ENCODE measurements at places on chromosomes 16 and 17.

DNA sequence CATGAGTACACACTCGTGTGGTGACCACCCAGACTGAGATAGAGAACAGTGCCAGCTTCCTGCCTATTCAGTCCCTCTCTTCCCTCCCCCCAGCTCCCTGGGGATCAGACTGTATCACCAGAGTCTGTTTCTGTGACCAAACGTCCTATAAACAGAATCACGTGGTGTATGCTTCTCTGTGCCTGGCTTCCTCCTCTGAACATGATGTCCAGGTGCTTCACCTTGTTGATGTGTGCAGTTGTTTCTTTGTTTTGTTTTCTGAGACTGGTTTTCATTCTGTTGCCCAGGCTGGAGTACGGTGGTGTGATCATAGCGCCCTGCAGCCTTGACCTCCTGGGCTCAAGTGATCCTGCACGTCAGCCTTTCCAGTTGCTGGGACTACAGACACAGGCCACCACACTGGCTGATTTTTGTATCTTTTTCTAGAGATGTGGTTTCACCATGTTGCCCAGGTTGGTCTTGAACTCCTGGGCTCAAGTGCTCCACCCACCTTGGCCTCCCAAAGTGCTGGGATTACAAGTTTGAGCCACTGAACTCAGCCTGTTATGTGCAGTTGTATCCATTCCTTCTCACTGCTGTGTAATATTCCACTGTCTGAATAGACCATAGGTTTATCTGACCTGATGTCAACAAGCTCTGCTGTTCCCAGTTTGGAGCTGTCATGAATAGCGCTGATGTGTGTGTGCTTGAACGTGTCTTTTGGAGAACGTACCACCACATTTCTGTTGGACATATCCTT is 28.9 kb upstream of the PRM1 start:
- DNase-seq: no peak

DNA sequence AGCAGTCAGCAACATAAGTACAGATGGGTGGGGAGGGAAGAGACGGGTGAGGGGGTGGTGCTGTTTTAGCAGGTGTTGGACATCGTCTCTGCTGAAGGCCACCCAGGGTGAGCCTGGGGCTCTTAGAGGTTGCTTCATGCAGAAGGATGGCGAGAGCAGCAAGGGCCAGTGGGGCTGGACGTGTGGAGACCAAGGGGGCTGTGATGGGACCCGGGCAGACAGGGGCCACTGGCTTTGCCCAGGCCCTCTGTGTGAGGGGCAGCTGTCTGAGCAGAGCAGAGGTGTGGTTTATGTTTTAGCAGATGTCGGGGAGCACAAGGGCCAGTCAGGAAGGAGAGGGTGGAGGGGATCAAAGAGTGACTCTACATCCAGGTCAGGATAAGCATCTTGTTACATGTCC is 4.8 kb downstream of the NARF start:
- DNase-seq: no peak

DNA sequence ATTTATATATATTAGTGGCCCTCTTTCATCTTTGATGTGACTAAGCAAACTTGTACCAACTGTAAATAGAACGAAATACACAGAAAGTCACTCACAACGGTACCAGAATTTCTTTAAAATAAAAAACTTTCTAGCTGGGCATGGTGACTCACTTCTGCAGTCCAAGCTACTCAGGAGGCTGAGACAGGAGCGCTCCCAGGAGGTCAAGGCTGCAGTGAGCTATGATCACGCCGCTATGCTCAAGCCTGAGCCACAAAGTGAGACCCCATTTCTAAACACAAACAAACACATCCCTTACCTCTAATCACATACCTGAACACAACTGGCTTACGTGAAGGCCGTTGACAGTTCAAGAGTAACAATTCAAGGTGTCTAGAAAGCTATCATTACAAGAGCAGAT is 29.7 kb downstream of the STAT5B start:
- DNase-seq: no peak

DNA sequence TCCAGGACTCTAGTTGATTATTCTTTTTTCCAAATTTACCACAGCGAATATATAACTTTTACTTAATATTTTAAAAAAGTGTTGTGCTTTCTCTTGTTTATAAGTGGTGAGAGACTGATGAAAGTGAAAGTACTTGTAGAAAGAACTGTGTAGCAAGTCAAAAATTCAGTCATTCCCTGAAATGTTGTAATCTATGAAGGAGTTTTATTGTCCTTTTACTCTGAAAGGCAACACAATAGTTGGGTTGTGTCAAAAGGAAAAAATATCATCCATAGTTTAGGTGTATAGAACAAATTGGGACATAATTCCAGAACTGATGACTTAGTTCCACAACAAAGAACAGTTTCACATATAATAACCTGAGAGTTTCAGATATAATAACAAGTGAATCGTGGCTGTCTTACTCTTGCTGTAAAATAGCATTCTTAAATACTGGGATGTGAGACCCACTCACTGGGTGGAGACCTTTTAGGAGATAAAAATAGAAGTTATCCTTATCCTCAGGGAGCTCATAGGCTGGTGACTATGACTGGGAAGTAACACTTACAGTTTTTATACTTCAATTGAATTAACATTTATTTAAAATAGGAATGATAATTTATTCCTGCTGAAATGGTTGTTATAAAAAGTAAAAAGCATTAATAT is 20.6 kb downstream of the CYB5B start:
- DNase-seq: no peak

DNA sequence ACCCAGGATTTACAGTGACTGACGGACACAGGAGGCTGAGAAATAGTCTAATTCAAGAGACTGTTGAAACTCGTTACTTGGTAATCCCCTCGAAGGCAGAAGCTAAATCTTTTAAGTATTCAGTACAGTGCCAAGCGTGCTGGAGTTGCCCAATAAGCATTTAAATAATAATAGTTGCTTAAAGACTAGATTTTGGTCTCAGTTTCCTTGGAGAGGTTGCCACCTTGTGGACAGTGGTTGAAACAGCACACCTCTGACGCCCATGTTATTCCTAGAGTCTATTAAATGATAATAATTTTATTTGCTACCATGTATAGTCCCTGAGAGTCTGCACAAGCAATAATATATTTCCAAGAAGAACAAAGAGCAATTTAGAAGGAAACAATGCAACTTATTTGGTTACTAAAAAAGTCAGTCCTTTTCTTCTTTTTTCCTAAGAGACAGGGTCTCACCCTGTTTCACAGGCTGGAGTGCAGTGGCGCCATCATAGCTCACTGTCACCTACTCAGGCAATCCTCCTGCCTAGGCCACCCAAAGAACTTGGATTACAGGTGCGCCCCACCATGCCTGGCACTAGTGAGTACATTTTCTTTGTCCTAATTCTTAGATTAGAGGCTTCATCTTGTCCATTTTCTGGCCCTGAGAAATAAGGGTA is 138.0 kb upstream of the NUDT7 start:
- DNase-seq: peak; percentile 56

DNA sequence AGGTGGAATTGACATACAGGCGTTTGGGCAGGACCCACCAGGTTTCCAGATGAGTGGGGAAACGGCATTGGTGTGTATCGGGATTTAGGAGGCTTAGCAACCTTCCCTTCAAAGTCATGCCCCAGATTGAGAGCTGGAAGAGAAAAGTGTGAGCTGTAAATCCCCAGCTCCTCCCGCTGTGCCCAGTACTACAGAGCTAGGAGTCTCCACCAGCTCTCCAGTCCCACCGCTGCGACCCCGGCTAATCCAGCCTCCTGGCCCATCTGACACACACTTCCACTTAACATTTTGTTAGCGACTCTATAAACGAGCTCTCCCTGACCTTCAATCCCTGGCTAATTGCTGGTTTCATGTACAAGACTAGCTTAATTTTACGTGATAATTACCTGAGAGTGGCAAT is 29.9 kb upstream of the LHX1 start:
- DNase-seq: no peak

GRCh38 chr16:71389330-71389729 is 30.8 kb downstream of the CALB2 start:
- no peak for DNase-seq

DNA sequence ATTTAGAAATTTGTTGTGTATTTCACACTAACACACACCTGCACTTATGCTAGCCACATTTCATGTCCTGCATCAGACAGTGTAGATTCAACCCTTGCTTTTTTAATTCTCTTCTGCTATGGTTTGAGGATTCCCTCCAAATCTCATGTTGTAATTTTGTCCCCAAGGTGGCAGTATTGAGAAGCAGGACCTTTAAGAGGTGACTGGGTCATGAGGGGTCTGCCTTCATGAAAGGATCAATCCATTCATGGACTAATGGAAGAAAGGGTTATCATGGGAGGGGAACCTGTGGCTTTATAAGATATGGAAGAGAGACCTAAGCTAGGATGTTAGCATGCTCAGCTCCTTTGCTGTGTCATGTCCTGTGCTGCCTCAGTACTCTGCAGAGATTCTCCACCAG is 1032.2 kb downstream of the CDH11 start:
- peak; percentile 9 for DNase-seq

DNA sequence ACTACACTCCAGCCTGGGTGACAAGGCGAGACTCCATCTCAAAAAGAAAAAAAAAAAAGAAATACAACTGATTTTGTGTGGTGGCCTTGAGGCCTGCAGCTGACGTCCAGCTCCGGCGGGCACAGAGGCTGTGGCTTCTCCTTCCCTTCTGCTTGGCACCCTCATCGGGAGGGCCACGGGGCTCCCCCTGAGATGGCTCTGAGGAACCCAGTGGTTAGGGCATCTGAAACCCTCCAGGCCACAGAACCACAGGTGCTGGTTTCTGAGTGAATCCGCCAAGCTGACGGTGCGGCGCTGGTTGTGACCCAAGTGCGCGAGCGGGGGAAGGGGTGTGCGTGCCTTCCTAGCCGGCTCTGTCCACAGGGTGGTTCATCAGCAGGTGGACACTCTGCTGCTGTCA is 63.4 kb downstream of the LMF1 start:
- DNase-seq: no peak

- DNase-seq: no peak
Measured at GRCh38 chr17:6505425-6506142, 50.8 kb downstream of the PITPNM3 start.

DNA sequence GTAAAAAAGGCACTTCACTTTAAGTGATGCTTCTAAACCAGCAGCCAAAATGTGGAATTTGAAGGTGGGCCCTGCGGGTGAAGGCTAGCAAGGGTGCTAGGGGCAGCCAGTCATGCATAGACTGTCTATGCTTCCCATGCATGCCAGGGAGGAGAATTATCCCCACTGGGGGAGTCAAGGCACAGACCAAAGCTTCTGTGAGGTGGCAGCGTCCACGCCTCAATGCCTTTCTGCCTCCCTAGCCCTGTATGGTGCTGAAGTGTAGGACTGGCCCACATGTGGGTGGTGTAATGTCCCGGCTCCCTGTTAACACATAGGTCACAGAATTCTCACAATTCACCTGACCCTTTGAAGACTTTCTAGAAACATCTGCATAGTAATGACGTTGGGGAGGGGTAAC is 1.9 kb downstream of the HS3ST2 start:
- no peak for DNase-seq
